ENCODE measurements at places on chromosomes 2 and 18. TPM values are rescaled to one million over a fixed set of nuclear protein-coding genes. Genes with fewer than 3 reads are reported as not detected.

The MGAT4A gene
- total RNA-seq = 4.2 TPM

The GPBAR1 gene
- total RNA-seq = not detected

The FRZB gene
- total RNA-seq = 3.6 TPM

The ALKAL2 gene
- not detected for total RNA-seq

DNA sequence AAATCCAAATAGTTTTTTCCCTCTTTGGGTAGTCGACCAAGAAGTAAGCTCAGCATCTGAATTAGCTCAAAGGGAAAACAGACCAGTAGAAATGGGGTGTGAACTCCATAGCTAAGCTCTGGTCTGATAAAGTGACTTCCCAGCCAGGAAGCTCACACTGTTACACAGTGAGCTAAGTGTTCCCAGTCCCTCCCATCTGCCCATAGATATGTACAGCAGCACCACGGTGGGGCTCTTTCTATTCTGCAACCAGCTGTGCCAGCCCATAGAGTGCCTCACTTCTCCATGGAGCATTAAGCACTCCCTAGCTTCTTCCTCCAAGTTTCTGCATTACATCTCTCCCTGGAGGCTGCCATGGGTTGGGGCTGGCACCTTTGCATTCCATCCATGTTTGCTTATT, 27.6 kb upstream of the NEMP2 start:
- H3K36me3 ChIP-seq = no peaks in the 10 kb centered on the region
- no peaks in the 10 kb centered on the region for H3K4me1 ChIP-seq
- H3K27me3 ChIP-seq = no peaks in the 10 kb centered on the region
- H3K27ac ChIP-seq = no peak overlapping the region

- H3K4me1 ChIP-seq = peaks cover 6% of the 10 kb centered on the region
Measured at GRCh38 chr2:217058791-217059755, 199.2 kb upstream of the TNP1 start.

DNA sequence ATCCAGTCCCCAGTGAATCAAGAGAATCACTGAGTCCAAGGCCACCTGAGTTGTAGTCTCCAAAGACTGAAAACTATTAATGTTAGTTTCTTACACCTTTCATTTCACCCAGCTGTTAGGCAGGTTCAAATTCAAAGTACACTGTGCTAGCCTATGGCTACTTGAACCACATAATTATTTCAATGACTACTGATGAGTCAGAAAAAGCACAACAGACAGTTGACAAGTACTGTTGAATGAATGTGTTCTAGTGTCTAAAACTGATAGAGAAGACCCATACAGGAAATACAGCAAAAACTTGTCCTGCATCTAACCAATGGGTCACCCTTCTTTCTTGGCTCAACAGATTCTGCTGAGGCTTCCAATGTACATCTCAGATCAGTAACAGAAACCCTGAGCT, 160.9 kb downstream of the MYO5B start:
- no peak for DNase-seq
- H3K36me3 ChIP-seq = no peaks in the 10 kb centered on the region
- H3K4me1 ChIP-seq = no peaks in the 10 kb centered on the region
- H3K27ac ChIP-seq = no peak overlapping the region
- no peaks in the 10 kb centered on the region for H3K27me3 ChIP-seq
- H3K4me3 ChIP-seq = no peak overlapping the region

DNA sequence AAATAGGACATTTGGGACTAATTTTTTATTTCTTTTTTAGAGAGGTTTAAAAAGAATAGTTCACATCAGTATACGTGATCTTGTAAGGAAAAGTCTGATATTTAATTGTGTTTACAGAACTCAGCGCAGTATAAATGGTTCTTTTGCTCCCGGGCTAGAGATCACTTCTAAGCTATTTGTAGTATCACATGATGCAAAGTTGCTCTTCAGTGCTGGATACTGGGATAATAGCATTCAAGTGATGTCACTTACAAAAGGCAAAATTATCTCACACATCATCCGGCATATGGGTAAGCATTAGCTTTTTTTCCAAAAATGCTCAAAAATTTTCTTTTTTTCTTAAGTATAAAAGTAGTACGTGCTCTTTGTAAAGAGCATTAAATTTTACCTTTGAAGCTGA, 37.4 kb upstream of the CYP20A1 start:
- H3K4me3 ChIP-seq = no peak overlapping the region
- H3K36me3 ChIP-seq = peaks cover 22% of the 10 kb centered on the region
- no peak for DNase-seq

DNA sequence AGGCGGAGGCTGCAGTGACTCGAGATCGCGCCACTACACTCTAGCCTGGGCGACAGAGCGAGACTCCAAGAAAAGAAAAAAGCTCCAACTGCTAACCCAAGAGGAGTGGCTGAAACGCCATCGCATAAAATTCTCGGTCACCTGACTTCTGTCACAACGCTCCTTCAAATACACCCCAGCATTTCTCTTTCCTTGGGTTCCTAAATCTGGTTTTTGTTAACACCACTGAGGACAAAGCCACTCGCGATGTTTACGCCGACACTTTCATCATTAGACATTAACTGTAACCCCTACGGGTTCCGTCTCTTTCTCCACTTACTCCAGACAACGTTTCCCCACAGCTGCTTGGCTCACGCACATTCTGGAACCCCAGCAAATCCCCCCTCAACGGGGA, 679 bp downstream of the CLK1 start:
- H3K4me3 ChIP-seq = peak overlapping the region; percentile 97
- DNase-seq = no peak
- H3K27me3 ChIP-seq = no peaks in the 10 kb centered on the region
- H3K4me1 ChIP-seq = peaks cover 34% of the 10 kb centered on the region
- peaks cover 22% of the 10 kb centered on the region for H3K36me3 ChIP-seq
- H3K27ac ChIP-seq = peak overlapping the region; percentile 100

DNA sequence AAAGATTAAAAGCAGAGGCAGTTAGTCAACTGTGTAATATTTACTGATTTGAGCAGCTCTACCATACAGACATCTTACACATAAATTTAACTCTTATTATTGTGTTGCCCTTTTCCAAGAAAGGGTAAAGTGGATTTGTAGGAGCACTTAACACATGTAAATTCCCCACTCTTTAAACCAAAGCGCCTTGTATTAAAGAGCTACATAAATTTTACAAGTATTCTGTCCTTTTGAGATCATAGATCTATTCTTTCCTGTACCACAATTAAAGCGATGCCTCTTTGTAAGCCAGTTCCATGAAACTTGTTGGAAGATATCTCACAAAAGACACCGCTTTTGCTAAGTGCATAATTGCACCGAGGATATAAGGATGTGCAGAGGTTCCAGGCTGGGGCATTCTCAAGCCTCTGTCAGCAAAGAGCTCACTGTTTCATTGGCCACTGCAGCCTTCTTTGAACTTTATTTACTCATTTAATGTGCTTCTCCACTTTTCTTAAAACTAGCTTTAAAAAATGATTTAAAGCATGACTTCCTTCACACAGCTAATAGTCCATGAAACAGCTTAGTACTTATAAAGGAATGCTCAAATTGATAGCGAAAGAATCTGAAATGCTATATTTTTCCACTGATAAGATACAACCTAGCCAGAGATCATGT, 520.0 kb upstream of the TCF4 start:
- no peak for DNase-seq
- H3K4me1 ChIP-seq = no peaks in the 10 kb centered on the region
- peak overlapping the region; percentile 21 for H3K27ac ChIP-seq

- H3K27ac ChIP-seq = no peak overlapping the region
- peaks cover 13% of the 10 kb centered on the region for H3K27me3 ChIP-seq
- H3K4me1 ChIP-seq = no peaks in the 10 kb centered on the region
- H3K36me3 ChIP-seq = no peaks in the 10 kb centered on the region
Measured at GRCh38 chr2:232458051-232458660, 2.2 kb downstream of the ALPI start.

DNA sequence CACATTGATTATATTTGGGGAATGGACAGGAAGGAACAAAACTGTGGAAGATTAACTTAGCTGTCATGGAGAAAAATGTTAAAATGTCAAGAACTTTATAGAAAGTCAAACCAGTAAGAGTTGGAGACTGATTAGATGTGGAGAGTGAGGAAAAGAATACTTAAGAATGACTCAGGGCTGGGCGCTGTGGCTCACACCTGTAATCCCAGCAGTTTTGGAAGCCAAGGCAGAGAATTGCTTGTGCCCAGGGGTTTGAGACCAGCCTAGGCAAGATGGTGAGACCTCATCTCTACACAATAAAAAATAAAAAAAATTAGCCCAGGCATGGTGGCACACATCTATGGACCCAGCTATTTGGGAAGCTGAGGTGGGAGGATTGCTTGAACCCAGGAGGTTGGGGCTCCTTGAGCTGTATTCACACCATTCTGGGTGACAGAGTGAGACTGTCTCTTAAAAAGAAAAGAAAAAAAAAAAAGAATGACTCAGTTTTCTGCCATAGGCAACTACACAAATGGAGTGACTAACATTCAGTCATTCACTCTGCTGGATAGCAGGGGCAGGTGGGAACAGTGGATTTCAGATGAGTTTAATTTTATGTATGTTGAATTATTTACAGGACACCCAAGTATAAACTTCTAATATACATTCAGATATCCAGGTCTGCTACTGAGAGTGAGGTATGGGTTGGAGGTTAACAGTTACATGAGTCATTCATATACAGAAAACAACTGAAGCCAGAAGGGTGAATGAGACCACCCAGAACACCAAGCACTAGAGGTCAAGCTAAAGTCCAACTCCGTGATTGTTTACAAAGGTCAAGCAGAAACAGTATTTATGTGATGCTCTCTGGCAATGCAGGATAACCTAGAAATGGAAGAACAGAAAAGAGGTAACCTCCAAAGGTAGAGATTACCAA, 33.9 kb downstream of the ORC2 start:
- H3K4me1 ChIP-seq = no peaks in the 10 kb centered on the region
- H3K4me3 ChIP-seq = no peak overlapping the region
- no peak for DNase-seq
- H3K27me3 ChIP-seq = no peaks in the 10 kb centered on the region
- no peak overlapping the region for H3K27ac ChIP-seq

DNA sequence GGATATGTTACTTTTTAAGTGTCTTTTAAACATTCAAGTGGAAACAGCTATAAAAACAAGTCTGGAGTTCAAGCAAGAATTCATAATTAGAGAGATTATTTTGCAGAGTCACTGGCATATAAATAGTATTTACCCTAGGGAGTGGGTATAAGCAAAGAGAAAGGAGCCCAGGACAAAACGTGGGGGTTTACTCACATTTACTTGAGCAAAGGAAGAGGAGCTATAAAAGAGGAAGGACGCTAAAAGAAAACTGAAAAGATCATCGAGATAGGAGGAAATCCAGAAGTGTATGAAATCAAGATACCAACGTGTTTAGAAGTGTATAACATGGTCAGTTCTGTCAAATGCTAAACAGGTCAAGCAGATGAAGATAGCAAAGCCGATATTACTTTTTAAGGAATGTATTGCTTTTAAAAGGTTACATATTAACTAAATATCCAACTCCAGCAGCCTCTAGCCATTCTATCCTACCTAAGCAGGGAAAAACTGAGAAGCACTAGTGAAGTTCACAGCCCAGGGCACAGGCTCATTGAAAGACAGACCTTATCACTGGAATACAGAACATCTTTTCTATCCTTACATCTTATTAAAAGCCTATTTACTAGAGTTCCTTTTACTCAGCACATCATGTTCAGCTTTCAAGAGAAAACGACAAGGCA, 8.6 kb downstream of the KANSL1L start:
- no peak for DNase-seq
- no peak overlapping the region for H3K4me3 ChIP-seq
- H3K27ac ChIP-seq = peak overlapping the region; percentile 13
- H3K36me3 ChIP-seq = no peaks in the 10 kb centered on the region
- no peaks in the 10 kb centered on the region for H3K27me3 ChIP-seq

Measured in gastrocnemius medialis (tissue), 4 donors.